ENCODE measurements at places on chromosomes 6 and 20.

GRCh38 chr6:158500016-158500735 is 59.7 kb upstream of the TMEM181 start:
- DNase-seq: no peak

GRCh38 chr6:3499603-3500002 is 42.8 kb upstream of the SLC22A23 start:
- DNase-seq: no peak

DNA sequence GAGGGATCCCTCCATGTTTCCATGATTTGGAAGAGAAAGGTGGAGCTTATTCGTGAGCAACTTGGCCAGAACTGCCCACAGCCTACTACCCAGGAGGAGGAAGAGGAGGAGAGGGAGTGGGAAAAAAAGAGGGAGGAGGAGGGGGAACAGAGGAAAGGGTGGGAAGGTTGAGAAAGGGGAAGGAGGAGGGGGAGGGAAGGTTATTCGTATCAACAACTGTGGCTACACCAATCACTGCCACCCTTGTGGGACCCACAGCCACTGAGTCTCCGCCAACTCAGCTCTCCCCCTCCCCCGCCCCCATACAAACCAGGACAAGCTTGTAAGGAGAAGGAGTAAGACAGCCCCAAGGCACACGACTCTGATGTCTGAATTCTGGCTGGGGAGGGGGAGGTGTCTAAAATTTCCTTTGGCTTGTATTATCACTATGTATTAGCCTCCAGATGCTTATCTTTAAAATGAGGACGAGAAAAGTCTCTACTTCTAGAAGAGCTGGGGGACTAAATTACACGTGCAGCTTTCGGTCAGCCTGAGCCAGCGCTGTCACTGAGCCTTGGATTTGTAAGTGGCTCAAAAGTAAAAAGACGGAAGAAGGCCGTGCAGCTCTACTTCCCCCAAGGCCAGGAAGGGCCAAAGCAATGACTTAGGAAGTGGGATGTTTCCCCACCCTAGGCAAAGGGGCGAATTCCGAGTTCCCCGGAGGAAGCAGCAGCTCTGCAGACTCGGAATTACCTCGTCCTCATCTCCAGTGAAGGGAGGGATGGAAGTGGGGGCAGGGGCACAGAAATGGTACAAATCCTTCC is 1.0 kb downstream of the FKBP1A start:
- DNase-seq: no peak

GRCh38 chr6:128376952-128377503 is 143.4 kb downstream of the PTPRK start:
- no peak for DNase-seq

DNA sequence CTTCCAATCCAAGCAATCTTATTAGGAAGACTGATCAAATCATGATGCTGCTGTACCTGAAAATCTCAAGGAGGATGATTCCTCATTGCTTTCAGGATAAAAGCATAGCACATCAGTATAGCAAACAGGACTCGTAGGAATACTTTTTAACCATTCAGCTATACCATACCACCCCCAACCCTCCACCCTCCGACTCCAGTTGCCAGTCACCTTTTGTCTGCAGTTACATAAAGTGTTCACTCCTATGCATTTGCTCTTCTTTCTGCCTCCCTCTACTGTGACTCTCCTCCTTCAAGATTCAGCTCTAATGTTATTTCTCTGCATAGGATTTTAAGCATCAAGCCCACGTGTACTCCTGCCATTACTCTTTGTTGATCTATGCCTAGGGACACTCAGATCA is 124.7 kb upstream of the KCNQ5 start:
- no peak for DNase-seq

GRCh38 chr20:12835999-12836398 is 172.8 kb upstream of the SPTLC3 start:
- no peak for DNase-seq

DNA sequence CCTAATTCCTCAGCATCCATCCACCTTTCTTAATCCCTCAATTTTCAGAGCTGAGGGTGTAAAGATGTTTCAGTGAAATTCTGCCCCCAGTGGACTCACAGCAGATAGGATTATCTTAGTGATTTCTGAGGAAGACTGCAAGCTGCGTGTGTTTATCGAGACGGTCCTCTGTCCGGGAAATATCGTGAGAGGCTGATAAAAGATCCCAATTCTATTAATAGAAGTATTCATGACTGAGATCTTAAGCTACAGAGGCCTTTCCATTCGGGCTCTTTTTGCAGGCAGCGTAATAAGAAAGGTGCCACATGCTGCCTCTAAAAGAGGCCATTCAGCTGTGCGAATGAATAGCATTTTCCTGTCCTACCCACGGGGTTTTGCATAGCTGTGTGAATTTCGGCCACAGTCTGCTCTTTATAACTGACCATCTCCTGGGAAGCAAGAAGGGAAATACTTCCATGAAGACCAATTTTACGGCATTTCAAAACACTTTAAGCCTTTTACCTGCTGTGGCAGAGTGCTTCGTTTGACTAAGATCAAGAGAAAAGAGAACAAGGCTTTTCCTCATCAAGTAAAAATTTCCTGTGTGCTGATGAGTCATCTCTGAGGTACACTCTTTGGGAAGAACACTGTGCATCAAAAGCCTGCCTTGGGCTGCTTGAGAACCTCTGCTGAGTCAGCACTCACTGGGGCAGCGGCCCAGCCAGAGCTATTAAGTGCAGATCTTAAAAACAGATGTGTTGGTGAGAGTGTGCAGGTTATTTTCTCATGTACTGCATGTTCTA is 208.8 kb downstream of the ARHGAP18 start:
- DNase-seq: no peak

- DNase-seq: no peak
Measured at GRCh38 chr20:24823176-24823784, 125.8 kb upstream of the CST7 start.

- DNase-seq: no peak
Measured at GRCh38 chr6:88631830-88632229, 331.6 kb downstream of the RNGTT start.

GRCh38 chr20:23419995-23420901 is 1.0 kb downstream of the NAPB start:
- DNase-seq: no peak
